NCI-H187 (cell line): ENCODE measurements at places on chromosomes 12 and 14.

DNA sequence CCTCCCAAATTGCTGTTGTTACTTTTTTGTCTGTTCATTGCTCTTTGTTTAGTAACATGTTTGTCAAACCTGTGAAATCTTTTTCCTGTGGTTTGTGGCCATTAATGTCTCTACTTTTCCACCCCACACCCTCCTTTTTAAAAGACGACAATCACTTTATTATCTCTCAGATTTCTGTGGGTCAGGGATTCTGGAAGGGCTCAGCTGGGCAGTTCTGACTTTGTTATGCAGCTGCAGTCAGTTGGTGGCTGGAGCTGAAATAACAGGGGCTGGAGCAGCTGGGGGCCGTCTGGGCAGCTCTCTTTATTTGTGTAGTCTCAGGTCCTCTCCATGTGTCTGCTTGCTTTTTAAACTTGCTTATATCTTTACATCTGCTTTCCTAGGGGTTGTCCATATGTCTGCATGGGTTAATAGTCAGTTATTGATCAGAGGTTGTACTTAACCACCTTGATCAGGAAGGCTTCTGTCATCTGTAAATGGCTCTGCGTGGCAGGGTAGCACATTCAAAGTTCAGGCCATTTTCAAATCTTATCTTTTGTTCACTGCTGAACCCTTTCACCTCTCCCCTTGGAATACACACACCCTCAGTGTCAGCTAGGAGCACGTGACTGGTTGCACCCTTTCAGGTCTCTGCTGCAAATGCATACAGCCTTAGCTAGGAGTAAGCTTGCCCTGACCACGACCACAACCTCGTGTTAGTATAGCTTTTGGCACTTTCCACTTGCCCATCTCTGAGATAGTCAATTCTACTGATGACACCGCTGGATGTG lies 27.9 kb downstream of the BORCS5 start:
- DNase-seq, result no peak

- DNase-seq, result no peak
Observed at GRCh38 chr14:71591231-71591630, 341.0 kb upstream of the RGS6 start.

GRCh38 chr12:17592472-17592871 lies 497.5 kb downstream of the RERGL start:
- no peak for DNase-seq

DNA sequence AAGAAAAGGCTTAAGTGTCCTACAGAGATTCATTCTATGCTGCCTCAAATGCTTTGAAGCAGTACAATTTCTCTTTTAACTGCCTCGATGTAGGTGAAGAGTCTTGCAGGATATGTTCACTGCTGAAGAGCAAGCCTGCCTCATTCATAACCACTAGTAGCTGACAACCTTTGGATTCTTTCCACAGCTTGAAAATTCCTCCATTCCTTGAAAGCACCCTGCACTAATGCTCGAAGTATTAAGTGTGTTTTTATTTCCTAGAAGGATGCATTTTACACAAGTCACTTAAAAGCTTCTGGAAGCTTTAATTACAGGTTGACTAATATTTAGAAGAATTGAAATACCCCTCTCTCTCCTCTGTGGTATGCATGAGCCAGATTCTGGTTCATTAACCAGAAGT lies 429.4 kb downstream of the DIO2 start:
- DNase-seq, result no peak

GRCh38 chr12:108305991-108306501 lies 33.1 kb downstream of the CMKLR1 start:
- DNase-seq, result no peak

DNA sequence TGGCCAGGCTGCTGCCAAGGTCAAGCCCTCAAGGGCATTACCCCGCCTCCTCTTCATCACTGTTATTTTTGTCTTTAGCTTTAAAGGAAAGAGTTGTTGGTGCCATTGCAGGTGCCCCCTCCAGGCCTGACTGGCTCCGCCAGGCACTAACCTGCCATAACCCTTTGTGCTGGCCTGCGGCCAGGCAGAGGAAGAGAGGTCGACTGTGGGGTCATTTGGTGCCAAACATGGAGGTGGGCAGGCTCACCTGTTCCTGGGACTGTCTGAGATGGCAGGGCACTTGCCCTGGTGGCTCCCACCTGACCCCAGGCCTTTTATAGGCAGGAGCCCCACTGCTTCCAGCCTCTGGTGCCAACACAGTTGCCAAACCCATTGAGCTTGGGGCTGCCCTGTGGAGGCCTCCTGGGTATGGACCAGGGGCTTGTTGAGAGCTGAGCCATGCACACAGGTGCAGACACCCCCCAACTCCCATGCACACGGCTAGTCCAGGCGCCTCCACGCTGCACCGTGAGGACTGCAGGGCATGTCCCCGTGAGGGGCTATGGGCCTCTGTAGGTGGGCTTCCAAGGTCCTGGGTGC lies 29.4 kb upstream of the PLD4 start:
- no peak for DNase-seq

DNA sequence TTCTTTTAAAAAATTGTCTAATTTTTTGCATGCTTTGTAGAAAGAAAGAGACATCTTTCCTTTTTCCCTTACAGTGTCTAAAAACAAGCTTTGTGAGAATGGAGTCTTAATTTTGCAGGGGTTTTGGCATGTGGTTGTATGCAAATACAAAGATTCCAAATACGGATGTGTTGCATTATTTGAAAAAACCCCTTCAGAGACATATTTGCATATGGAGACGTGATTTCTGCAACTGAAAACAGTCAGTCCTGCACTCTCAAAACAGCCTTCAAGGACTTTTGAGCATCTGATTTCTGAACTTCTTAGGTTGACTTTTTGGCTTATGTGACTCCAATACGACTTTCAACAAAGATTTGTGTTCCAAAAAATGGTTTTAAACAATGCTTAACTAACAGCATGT lies 7.8 kb downstream of the IRAK3 start:
- no peak for DNase-seq

GRCh38 chr14:101945171-101945570 lies 19.2 kb upstream of the DYNC1H1 start:
- no peak for DNase-seq

GRCh38 chr12:98149691-98150210 lies 365.6 kb upstream of the TMPO start:
- no peak for DNase-seq

DNA sequence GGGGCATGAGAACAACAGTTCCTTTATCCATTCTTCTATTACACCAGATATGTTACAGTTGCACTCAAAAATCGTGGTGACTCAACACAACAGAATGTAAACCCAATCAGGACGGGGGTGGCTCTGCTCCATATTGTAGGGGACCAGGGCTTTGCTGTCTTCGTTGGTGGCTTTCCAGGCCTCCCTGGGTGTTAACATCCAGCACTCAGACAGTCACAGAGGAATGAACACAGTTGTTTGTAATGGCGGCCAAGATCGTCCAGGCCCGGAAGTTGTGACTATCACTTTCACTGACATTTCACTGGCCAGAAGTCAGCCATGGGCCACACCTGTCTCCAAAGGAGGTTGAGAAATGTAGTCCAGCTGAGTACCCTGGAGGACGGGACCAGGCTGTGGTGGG lies 204.1 kb downstream of the CACNA1C start:
- no peak for DNase-seq

GRCh38 chr14:89899917-89900663 lies 54.4 kb downstream of the EFCAB11 start:
- no peak for DNase-seq

DNA sequence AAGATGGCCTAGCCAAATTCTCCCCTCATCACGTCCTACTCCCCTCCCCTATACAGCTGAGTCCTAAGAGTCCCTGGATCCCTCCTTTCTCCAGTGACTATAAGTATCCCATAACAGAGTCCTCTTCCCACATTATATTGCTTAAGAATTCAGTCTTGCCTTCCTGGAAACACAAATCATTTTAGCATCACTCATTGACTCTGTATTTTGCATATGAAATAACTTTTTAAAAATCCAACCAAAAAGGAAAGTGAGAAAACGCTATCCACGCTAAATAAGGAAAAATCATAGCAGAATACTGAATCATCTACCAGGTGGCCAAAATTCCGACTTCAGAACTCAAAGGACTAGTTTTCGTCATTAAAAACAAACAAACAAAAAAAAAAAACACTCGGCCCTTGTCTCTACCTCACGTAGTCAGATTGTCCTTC lies 130.2 kb downstream of the GCH1 start:
- DNase-seq, result no peak

DNA sequence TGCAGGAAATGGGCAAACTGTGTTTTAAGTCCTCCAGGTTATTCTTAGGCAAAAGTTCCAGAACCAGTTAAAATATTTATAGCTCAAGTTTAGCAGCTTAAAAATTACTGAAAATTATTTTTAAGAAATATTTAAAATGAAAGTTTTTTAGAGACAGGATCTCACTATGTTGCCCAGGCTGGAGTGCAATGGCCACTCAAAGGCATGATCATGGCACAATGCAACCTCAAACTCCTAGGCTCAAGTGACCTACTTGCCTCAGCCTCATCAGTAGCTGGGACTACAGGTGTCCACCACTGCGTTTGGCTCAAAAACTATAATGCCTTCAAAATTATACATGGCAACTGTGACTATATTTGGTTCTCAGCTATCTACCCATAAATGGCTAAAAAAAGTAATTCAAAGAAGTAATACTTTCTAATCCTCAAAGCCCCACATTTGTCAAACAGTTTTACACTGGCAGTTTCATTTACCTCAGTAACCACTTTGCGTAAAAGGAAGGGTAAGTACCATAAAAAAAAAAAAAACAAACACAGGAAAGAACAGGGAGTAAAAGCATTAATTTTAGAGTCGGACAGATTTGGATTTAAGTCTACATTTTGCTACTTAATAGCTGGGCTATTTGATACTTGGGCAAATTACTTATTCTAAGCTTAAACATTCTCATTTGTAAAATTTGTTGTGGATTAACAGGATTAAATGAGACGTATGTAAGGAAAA lies 9.2 kb downstream of the KLHL28 start:
- no peak for DNase-seq

GRCh38 chr12:112352921-112353320 lies 29.3 kb downstream of the HECTD4 start:
- no peak for DNase-seq

GRCh38 chr14:33951183-33951840 lies 438 bp upstream of the EGLN3 start:
- no peak for DNase-seq

GRCh38 chr12:119406308-119406707 lies 71.8 kb downstream of the CCDC60 start:
- DNase-seq, result no peak

- DNase-seq, result no peak
Observed at GRCh38 chr14:30888480-30889243, 14.3 kb downstream of the COCH start.

DNA sequence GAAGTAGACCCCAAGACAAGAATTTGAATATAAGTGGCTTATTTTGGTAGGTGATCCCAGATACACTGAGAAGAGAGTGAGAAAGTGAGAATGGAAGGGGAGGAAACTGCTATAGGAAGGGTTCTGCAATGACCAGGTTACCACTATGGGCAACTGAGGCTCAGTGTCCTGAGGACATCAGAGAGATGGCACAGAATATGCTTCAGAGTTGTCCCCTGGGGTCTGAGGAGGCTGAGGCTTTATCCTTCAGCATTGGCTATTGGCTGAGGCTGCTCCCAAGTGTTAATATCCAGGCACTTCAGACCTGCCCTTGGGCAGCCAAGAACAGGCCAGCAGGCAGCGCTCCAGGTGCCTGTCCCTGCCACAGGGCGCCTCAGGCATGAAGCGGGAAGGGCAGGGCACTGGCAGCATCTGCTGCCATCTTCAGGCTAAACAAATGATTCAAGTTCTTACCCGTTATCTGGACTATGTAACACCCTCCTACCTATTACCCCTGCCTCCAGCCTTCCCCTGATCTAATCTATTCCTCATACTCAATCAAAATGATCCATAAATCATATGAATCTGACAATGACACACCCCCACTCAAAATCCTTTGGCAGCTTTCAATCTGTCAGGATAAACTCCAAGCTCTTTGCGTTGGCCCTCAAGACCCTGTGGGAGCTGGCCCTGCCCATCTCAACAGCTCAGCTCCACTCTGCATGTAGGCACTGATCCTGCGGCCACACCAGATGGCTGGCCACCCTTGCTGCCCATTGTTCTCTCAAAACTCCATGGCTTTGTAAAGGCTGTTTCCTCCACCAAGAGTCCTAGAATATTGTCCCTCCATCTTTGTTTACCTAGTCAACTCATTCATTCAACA lies 42.4 kb downstream of the CKAP4 start:
- DNase-seq, result no peak

GRCh38 chr14:92938235-92938875 lies 15.4 kb downstream of the CHGA start:
- DNase-seq, result peak; percentile 86

- peak; percentile 43 for DNase-seq
Observed at GRCh38 chr12:124551268-124552144, 15.9 kb downstream of the NCOR2 start.

GRCh38 chr12:104694161-104694560 lies 237.4 kb downstream of the CHST11 start:
- DNase-seq, result no peak

GRCh38 chr12:95231190-95231589 lies 13.6 kb downstream of the VEZT start:
- no peak for DNase-seq

- DNase-seq, result no peak
Observed at GRCh38 chr12:89610366-89610765, 84.5 kb upstream of the POC1B start.

DNA sequence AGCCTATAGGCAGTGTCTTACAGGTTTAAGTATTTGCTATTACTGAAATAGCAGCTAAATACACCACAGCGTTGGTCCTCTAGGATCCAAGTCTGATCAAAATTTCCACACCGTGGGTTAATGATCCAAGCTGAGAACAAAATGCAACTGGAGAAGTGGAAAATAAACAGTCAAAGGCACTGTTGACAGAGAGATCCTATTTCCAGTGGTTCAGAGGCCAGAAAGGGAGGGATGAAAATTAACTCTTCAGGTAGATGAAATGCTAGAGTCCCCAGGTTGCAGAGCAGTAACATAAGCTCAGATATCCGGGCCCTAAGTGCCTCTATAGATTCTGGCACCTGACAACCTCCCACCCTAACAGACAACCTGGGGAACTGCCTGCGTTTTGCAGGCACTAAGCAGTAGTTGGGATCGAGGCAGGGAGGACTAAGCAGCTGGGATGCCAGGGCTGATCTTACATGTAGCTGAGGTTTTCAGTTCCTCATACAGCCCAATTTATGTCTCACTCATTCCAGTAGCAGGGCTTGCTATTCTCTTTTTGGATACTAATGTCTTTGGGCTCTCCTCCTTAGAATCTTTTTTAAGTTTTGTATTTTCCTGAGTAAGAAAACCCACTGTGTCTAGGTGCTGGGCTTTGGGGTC lies 42.7 kb upstream of the CRACR2A start:
- peak; percentile 39 for DNase-seq

GRCh38 chr14:44035707-44036106 lies 471.4 kb downstream of the FSCB start:
- no peak for DNase-seq

GRCh38 chr12:96438330-96438729 lies 38.1 kb upstream of the CDK17 start:
- no peak for DNase-seq
